ENCODE measurements at places on chromosomes 11 and 22.

- peak; percentile 88 for DNase-seq
These were observed 12.3 kb downstream of the STARD10 start for GRCh38 chr11:72781313-72782080.

DNA sequence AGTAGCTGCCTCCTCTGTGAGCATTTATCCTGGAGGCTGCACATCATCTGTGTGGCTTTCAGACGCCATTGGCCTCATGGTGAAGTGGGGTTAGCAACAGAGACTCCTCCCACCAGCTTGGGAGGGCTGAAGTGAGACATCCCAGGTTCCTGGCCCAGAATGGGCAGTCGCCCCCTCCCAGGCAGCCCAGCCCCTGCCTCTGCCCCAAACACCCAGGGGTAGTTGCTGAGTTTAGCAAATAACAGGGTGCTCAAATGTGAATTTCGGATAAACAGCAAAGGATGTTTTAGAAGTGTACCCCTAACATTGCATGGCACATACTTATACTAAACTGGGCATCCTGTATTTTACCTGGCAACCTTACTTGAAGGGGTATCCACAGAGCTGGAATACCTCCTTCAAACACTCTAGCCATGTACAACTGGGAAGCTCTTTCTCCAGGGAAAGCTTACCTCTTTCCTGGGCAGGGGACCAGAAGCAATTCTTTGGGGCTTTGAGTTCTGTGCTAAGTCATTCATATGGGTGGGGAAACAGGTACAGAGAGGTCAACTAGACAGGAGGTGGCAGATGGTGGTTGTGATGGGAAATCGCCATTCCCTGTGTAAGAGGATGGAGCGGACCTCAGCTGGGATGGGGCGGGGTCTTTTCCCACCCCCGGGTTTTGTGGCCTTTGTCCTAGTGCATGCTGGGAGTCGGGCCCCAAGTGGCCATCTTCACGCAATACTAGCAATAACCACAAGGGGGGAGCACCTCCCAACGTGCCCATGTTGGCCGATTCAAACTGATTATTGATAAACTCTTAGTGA, 19.3 kb downstream of the MTFP1 start:
- DNase-seq: peak; percentile 91

- no peak for DNase-seq
These were observed 492.9 kb upstream of the KIRREL3 start for GRCh38 chr11:127493330-127494022.

DNA sequence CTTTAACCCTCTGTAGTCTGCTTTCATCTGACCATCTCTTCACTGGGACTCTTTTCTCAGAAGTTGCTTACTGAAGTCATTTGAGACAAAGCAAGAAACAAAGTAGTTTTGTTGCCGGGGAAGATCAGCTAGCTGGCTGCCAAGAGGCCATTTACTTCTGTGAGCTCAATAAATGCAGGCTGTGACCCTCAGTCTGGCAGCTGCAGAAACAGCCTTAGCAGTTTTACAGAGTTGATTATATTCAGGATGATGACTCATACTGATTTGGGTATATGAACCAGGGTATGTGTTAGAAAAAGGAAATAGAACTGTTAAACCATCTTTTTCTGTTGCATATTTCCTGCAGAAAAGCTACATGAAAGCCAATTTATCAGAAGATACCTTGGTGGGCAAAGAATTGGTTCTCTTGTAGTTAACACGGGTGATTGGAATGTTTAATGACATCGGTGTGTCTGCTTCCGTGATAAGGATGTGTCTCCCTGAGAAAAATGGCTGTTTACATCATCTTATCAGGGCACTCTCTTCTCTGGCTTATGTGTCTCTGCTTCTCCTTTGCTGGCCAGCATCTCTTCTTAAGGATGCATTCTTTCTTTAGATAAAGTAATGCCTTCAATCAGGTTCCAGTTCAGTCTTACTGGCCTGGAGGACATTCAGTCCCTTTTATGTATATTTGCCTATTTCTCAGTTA, 18.5 kb downstream of the FIBIN start:
- DNase-seq: no peak

DNA sequence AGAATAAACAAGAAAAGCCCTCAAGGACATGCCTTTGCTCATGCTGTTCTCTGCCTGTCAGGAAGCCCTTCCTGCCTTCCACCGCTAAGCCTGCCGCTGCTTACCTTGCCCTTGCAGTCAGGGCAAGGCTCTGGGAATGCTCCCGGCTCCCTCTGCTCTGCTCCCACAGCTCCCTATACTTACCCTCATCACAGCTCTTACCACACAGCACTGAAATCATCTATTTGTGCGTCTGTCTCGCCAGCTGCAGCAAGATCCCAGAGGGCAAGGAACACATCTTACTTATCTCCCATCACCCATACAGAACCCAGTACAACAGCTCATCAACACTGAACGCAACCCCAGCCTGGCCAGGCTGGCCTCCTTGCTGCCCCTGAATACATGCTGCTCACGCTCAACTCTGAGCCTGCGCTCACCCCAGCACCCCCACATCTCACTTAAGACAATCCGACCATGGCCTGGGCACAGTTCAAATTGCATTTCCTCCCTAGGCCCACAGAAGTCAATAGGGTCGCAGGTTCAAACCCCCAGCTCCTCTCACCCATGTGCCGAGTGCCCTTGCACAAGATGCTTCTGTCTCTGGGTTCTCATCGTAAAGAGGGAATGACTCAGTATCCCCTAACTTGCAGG, 161.8 kb downstream of the IGLL1 start:
- DNase-seq: no peak

GRCh38 chr11:22785251-22785650, 44.4 kb downstream of the SVIP start:
- DNase-seq: no peak

DNA sequence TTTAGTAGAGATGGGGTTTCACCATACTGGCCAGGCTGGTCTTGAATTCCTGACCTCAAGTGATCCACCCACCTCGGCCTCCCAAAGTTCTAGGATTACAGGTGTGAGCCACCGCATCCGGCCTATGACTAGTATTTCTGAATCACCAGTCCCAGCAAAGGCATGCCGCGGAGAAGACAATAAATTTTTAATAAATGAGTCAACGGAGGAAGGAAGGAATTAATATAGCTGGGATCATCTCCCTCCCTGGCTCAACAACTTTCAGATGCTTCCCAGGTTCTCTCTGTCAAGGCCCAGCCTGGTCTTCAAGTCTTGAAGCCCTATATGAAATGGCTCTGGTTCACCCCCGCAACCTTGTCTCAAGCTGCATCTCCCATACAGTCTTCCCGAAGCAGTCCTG, 45.7 kb downstream of the CYTH4 start:
- DNase-seq: no peak

GRCh38 chr22:30871391-30872284, 96.9 kb downstream of the MORC2 start:
- peak; percentile 16 for DNase-seq

GRCh38 chr22:23225724-23226496, 45.6 kb downstream of the BCR start:
- no peak for DNase-seq

DNA sequence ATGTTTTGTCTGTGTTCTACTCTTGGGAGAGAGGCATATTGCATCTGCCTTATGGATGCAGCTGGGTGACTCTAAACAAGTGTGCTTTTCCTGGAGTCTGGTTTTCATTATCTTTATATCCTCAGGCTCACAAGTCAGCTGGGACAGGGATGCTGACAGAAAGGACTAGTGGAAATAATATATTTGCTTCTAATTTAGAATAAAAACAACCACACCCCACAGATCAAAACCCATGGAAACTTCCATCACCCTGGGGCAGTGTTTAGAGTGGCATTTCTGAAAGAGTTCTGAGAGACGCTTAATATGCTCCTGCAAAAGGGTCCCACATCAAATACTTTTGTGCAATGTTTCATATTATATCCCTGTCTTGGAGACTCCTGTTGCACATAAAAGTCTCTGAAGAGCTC, 20.8 kb downstream of the KCNE3 start:
- DNase-seq: no peak

DNA sequence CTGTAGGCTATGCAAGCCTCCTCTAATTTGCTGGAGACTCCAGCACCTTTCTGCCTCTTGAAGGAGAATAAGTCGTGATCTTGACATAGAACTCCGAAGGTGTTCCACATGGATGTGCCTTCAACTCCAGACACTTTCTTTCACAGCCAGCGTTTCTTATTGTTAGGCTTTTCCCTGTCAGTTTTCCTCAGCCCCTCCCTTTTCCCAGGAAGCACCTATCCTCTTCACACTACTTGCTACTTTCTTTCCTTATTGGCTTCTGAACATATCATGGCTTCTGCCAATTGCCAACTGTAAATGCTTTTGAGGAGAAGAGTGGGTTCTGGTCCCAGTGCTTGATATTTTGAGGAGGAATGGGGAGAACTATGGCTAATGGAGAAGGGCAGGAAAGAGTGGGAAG, 216.3 kb upstream of the PGR start:
- no peak for DNase-seq

GRCh38 chr22:29701155-29701999, 18.4 kb upstream of the CABP7 start:
- DNase-seq: no peak

GRCh38 chr11:117220999-117221774, 10.7 kb downstream of the PCSK7 start:
- no peak for DNase-seq
